ENCODE measurements at places on chromosomes 7 and 10.

GRCh38 chr7:79810916-79811315, 323.7 kb upstream of the GNAI1 start:
- DNase-seq = no peak

GRCh38 chr10:1706711-1707110, 30.6 kb downstream of the ADARB2 start:
- no peak for DNase-seq

- no peak for DNase-seq
Measured at GRCh38 chr10:77680811-77681210, 43.2 kb upstream of the KCNMA1 start.

DNA sequence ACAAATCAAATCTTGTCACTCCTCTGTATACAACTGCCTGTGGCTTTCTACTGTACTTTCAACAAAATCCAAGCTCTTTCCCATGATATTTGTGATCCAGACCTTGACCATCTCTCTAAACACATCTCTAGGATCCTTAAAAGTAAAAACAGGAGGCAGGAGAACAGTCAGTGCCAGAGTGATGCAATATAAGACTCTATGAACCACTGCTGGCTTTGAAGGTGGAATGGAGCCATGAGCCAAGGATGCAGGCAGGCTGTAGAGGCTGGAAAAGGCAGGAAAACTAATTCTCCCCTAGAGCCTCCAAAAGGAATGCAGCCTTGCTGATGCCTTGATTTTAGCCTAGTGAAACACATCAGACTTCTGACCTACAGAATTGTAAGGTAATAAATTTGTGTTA, 45.5 kb upstream of the LRRN3 start:
- DNase-seq = no peak

GRCh38 chr10:84308481-84309304, 19.7 kb upstream of the CCSER2 start:
- DNase-seq = peak; percentile 34

DNA sequence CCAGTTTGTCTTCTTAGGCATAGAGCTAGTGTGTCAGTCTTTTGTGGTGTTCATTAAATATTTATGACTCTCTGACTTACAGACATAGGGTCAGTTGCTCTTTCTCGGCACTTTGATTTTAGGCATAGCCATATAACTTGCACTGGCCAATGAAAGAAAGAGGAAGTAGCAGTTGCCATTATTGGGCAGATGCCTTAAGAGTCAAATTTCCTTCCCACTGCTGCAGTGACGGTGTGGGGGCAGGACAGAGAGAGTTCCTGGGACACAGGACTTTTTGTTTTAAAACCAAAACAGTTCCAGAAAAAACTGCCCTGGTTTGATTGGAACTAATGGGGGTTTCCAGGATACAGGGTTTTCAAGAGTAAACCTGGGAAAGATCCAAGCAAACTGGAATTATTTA, 60.2 kb upstream of the PHF14 start:
- no peak for DNase-seq

DNA sequence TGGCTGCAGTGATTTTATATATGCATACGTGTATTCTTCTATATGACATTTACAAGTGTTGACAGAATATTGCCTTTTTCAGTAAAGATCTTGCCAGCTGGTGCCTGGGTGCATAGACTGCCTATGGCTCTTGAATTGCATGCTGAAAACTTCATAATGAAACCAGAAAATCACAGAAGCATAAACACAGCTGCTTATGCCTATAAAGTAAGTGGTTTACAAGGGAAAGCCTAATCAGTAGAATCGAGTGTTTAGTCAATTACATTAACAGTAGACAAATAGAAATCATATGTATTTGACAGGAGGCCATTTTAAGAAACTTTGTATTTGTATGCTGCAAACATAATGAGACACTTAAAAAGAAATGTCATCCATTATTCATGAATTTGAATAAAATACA, 82.5 kb downstream of the TMEM168 start:
- no peak for DNase-seq

- no peak for DNase-seq
Measured at GRCh38 chr7:85191383-85191782, 4.5 kb upstream of the SEMA3D start.

DNA sequence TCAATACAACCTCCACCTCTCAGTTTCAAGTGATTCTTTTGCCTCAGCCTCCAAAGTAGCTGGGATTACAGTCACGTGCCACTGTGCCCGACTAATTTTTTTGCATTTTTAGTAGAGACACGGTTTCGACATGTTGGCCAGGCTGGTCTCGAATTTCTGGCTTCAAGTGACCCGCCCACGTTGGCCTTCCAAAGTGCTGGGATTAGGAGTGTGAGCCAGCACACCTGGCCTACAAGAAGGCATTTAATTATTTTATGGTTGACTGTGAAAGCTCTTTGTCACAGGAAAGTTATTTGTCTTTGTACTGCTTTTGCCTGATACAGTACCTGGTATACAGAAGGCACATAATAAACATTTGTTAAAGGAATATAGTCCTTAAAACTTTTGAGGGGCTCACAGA, 12.9 kb downstream of the MYOZ1 start:
- DNase-seq = no peak

- no peak for DNase-seq
Measured at GRCh38 chr7:136234040-136234439, 256.9 kb upstream of the MTPN start.

- no peak for DNase-seq
Measured at GRCh38 chr10:6204341-6205191, 1.8 kb downstream of the PFKFB3 start.

DNA sequence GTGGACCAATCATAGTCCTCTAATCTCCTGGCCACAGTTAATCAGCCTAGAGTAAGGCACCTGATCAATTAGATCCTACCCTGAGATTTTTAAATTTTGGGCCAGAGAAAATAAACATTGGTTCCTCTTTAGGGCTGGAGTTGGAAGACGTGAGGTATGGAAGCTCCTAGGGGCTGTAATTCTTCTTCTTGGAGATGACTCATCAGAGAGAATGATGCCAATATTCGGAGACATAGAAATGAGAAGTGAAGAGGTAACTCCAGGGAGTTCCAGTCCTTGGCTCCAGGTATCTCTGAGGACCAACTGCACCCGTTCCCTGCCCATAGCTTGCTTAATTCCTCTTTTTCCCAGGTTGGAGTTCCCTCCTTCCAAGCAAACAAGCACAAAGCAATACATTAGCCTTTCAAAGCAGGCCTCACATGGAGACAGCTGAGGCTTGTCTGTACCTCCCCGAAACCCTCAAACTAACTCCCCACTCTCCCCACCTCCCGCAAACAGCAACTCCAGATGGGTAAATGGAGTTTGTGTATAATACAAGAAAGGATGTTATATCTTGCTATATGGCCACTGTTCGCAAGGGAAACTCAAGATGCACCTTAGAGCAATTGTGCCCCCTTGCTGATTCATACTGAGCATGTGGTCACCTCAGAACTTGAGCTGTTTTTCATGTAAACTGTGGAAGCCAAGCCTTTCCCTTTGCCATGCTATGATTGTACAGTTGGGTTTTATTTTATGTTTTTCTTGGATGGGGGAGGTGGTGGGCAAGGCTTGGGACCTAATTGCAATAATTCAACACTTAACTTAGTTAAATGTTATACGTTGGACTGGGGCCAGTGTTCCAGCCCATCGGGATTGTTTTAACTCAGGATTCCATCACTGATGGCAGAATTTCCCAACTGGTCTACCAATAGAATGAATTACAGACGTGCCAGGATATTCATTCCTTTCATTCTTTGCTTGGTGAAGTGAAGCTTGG, 29.3 kb downstream of the PIK3AP1 start:
- no peak for DNase-seq

GRCh38 chr7:71133856-71134255, 1.9 kb downstream of the GALNT17 start:
- no peak for DNase-seq

- no peak for DNase-seq
Measured at GRCh38 chr7:30829471-30829870, 58.3 kb downstream of the MINDY4 start.

DNA sequence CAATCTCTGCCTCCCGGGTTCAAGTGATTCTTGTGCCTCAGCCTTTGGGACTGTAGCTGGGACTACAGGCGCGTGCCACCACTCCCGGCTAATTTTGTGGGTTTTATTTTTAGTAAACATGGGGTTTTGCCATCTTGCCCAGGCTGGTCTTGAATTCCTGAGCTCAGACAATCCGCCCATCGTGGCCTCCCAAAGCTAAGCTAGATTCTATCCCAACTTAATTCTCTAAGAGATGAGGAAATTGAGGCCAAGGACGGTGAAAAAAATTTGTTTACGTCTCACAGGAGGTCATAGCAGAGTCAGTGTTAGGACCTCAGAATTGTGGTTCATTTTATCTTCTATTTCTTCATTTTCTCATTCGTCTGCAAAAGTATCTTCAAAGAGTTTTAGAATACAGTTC, 6.1 kb downstream of the CCAR1 start:
- DNase-seq = no peak

- no peak for DNase-seq
Measured at GRCh38 chr7:22610263-22610662, 110.3 kb upstream of the STEAP1B start.

- no peak for DNase-seq
Measured at GRCh38 chr10:21327289-21327993, 198.0 kb downstream of the SKIDA1 start.

DNA sequence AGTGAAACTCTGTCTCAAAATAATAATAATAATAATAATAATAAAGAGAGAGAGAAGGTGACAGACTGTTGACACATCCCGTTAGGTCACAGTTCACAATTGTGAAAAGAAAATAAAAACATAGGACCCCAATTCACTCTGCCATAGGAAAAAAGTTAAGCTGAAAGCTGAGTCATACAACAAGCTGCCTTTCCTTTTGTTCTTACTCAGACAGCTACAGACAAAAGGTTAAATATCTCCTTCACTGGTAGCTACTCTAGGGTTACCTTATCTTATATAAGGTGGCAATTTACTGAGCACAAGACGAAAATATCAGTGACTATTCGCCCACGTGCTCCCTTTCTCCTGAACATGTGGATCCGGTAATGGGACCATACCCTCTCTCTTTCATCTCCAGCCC, 17.5 kb downstream of the TUBAL3 start:
- DNase-seq = no peak

DNA sequence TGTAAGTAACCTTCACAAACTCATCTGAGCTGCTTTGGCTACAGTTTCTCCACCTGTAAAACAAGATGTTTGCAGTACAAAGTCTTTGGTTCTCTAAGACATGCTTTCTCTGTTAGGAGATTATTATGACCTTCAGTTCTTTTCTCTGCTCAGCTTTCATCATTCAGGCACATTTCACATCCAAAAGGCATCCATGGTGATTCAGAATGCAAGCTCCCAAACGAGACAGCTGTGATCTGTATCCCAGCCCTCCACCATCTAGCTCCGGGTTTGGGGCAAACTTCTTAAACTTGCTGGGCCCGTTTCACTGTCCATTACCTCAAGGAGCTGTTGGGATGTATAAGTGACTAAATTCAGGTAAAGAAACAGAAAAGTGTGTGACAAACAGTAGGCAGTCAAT, 95.8 kb upstream of the COL1A2 start:
- DNase-seq = no peak

- no peak for DNase-seq
Measured at GRCh38 chr10:30529373-30529998, 95.5 kb downstream of the MAP3K8 start.

- DNase-seq = no peak
Measured at GRCh38 chr7:154965014-154965413, 37.9 kb downstream of the PAXIP1 start.

GRCh38 chr7:90661290-90662151, 65.4 kb downstream of the CDK14 start:
- no peak for DNase-seq

DNA sequence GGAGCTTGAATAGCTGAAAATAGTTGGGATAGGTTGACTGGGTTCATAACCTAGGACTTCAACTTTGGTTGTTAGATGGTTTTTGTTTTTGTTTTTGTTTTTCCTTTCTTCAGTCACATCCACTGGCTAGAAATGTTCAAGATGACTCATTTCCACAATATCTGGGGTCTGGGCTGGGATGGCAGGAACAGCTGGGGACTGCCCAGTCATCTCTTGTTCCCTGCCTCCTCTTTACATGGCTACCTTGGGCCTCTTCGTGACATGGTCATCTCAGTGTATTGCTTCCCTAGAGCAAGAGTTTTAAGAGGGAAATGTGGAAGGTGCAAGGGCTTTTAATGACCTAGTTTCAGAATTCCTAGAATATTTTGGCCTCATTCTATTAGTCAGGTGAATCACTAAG, 915.8 kb downstream of the XPNPEP1 start:
- DNase-seq = no peak

- DNase-seq = no peak
Measured at GRCh38 chr10:5858811-5859210, 30.9 kb downstream of the ANKRD16 start.

GRCh38 chr7:135147899-135148721, at the start of gene TMEM140:
TMEM140 (plus strand) TSS chr7:135148072; CDS start chr7:135164442, 16,370 bp downstream.
- no peak for DNase-seq

- no peak for DNase-seq
Measured at GRCh38 chr10:120741396-120741795, 109.8 kb upstream of the WDR11 start.

DNA sequence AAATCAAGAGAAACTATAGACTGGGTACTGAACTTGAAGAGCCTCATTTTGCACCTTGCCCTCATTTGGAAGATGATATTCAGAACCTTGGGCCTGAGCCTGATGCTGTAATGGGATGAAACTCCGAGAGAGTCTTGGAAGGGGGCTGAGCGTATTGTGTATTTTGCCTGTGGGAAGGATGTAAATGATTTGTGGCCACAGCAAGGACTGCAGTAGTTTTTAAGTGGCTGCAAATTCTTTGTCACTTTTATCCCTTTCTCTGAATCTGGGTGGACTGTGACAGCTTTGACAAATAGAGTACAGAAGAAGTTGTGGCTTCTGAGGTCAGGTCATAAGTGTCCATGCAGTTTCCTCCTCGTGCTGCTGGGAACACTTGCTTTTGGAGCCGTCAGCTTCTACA, 221.2 kb downstream of the ADRA2A start:
- no peak for DNase-seq

DNA sequence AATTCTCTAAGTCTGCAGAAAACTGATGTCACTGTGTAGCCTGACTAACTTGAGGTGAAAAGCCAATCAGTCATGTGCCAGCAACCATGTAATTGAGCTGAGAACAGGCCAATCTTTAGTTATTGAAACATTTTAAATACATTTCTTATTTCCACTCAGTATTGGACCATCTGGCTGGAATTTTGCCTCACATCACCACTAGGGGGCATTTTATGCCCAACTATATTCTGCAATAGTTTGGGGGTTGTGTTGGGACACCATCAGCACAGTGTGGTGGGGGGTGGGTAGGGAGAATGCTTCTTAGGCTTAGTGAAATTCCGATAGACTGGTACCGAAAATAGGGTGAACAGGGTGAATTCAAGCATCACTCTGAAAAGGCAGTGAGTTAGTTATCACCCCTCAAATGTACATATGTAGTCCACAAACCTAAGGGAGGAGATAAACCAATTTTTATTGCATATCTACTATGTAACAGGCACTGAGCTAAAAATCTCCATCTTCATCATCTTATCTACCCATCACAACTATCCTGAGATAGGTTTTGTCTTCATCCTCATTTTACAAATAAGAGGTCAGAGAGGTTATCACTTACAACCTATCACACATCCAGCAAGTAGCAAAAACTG, 17.8 kb downstream of the NPSR1 start:
- no peak for DNase-seq
